Liver (tissue), 10 donors: ENCODE measurements at places on chromosomes 12 and 14.

DNA sequence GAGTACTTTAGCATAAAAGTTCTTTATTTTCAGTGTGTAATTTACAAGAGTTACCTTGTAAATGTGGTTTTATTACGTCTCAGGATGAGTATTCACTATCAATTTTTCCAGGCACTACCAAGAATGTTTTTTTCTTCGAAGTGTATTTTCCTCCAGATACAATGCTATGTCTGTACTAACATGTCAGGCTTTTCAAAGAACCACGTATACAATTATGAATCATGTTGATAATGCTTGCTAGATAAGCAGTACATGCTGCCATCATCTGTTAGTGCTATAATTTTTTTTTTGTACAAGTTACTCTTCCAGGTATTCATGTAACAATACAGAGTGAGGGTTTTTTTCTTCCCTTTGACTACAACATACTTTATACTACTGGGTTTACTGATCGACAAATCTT lies 5.6 kb upstream of the KANSL2 start:
- no peak for DNase-seq

DNA sequence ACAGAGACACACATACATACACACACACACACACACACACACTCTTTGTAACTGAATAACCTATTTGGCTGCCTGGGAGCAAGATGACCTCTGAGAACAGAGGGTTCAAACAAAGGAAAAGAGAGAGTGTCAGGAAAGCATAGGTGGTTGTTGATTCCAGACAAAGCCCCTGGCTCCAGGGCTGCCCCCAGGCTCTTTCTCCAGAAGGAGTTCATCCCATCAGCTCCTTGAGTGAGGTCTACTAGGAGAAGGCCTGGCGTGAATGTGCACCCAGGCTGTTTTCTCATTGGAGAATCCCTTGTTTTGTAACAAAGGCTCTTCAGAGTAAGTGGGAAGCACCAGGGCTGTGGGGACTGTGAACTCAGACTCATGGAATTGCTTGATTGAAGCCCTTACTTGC lies 151.9 kb downstream of the EMP1 start:
- no peak for DNase-seq

- no peak for DNase-seq
Observed at GRCh38 chr12:46858368-46858767, 32.6 kb upstream of the SLC38A4 start.

GRCh38 chr12:129903092-129903945 lies 506 bp downstream of the TMEM132D start:
- DNase-seq, result no peak

GRCh38 chr14:54117396-54117795 lies 160.8 kb upstream of the BMP4 start:
- DNase-seq, result no peak

GRCh38 chr14:103496776-103497175 lies 25.9 kb downstream of the CKB start:
- no peak for DNase-seq

GRCh38 chr12:49041036-49041880 lies 19.3 kb downstream of the KMT2D start:
- DNase-seq, result no peak

DNA sequence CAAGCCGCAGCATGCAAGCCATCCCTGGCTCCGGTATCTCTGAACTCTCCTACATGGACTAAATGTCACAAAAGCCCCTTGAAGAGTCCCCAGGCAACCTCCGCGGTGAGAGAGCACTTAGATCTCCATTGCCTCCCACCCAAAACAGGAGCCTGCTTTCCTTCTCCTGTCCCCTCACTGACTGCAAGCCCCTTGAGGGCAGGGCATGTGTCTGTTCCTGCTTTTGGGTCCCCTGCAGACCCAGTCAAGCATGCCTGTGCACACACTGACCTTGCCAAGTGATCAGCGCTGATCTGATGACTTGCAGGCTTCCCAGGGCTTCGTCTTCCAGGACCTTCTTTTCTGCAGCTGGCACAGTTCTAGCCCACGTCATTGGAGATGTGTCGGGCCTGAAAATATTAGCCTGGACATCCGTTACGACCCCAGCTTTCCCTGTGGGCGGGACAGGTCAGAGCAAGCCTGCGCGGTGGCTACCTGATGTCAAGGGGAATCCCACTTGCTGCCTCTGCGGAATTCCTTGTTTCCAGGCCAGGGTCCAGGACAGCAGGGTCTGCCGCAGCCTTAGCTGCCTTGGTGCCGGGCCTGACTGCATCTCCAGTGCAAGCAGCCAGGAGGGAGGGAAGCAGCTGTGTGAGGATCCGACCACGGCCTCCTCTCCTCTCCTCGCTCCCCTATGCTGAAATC lies 92.5 kb downstream of the FBXL14 start:
- DNase-seq, result no peak

DNA sequence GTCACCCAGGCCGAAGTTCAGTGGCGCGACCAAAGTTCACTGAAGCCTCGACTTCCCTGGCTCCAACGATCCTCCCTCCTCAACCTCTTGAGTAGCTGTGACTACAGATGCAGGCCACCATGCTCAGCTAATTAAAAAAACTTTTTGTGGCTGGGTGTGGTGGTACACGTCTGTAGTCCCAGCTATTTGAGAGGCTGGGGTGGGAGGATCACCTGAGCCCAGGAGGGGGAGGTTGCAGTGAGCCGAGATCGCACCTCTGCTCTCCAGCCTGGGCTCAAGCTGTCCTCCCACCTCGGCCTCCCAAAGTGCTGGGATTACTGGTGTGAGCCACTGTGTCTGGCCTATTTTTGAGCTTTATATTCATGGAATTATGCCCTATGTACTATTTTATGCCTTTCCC lies 18.1 kb upstream of the RAD52 start:
- no peak for DNase-seq

GRCh38 chr14:67444395-67444794 lies 32.4 kb upstream of the PLEK2 start:
- DNase-seq, result no peak

- no peak for DNase-seq
Observed at GRCh38 chr12:87160848-87161601, 868.2 kb downstream of the C12orf50 start.

GRCh38 chr12:96194576-96194889 lies 358 bp downstream of the ELK3 start:
- DNase-seq, result no peak
